Small intestine (tissue), 16 donors: ENCODE measurements at places on chromosomes 12 and 14.

- no peak for DNase-seq
These were observed 48.9 kb upstream of the C14orf180 start for GRCh38 chr14:104530646-104531045.

DNA sequence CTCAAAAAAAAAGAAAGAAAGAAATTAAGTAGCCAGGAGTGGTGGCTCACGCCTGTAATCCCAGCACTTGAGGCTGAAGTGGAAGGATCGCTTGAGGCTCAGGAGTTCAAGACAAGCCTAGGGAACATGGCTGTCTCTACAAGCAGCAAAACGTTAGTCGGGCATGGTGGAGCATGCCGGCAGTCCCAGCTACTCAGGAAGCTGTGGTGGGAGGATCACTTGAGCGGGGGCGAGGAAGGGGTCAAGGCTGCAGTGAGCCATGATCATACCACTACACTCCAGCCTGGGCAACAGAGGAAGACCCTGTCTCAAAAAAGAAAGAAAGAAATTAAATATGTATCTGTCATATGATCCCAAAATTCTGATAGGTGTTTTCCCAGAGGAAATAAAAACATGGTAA is 5.3 kb downstream of the RAD52 start:
- no peak for DNase-seq

- DNase-seq = no peak
These were observed 34.7 kb downstream of the TBX5 start for GRCh38 chr12:114371250-114371649.

DNA sequence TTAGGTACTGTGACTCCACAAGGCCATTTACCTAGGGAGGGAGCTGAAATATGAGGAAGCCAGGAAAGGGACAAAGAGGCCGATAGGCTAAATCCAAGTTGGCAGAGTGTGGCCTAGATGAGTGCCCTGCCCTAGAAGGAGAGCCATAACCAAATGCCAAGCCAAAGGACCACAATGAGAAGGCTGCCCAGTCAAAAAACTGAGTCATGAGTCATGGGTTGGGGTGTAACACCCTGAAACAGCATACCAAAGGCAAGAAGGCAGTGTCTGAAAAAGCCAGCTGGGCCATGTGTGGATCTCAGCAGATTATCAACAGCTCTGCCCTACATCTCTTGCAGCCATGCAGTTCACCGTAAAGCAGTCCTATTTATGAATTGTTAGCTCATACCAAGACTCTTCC is 171.7 kb downstream of the PHLDA1 start:
- DNase-seq = no peak

DNA sequence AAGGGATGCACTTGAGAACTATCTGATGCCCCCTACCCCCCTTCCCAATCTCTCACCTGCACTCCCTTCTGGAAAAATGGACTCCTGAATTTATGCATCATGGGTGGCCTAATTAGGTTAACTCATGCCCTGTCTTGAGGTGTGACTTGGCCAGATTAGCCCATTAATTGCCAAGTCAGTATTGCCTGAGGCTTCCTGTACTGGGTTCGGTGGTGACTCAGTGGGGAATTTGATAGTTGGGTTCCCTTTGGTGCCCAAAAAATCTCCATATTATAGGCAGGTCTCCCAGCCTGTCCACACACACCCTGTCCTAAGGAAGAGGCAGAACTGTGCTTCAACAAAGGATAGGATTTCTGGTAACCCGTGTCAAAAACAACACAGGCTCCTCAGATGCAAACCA is 146.1 kb downstream of the CHST11 start:
- DNase-seq = no peak

DNA sequence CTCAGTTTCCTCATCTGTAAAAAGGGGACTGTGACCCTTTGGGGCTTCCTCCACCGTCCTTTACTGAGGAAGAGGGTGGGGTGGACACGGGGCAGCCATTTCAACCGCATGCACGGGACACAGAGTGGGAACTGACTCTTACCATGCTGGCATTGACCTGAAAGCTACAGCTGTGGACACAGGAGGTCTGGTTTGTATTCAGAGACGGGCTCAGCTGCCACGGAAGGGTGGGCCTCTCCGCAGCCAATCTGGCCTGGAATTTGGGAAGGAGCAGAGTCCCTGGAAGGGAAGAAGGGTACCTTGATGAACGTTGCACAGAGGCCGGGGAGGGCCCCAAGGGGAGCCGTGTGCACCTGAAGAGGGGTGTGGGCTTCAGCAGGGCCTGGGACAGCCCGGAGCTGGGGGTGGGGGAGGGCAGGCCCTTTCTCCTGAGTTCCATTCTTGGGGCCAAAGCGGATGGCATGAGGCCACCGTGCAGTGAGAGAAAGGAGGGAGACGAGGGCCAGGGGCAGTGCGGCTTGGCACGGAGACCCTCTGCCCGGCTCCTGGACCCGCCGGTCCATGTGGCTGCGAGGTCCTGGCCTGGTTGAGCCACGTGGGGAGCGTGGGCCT is 14.5 kb downstream of the TNFAIP2 start:
- DNase-seq = no peak

GRCh38 chr12:69464428-69464827 is 5.8 kb upstream of the FRS2 start:
- DNase-seq = no peak

DNA sequence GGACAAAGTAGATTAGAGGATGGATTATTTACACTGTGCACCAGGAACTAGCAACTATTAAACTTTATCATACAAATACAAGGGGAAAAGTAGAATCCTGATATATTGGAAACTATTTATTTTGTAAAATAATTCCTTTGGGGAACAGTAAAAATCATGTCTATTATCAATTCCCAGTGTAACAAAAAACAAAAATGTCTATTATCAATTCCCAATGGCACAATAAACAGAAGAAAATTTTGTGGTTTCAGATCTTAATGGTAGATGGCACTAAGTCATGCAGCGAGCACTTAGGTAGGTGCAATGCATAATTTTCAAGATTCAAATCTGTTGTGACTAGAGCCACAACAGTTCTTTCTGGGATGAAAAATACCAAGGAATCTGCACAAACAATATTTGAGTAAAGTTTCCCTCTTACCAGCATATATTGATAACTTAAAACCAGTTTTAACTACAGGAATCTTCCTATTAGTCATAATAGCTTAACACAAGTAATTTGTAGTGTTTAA is 13.7 kb downstream of the CFL2 start:
- DNase-seq = no peak

DNA sequence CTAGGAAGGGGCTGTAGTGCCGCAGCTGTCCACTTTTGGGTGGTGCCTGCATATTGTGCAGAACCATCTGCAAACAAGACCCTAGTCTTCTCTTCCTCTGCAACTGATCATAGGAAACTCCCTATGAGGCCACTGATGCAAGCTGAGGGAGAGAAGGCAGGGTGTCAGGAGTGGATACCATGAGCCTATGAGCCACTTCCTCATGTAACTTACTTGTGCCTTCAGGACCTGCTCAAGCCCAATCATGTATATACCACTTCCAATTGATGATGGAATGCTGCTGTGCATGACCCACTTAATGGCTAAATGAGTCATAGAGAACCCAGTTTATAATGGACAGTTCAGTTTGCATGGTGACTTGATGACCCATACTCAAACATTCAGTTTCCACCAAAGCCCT is 107.9 kb downstream of the ALG10B start:
- no peak for DNase-seq

DNA sequence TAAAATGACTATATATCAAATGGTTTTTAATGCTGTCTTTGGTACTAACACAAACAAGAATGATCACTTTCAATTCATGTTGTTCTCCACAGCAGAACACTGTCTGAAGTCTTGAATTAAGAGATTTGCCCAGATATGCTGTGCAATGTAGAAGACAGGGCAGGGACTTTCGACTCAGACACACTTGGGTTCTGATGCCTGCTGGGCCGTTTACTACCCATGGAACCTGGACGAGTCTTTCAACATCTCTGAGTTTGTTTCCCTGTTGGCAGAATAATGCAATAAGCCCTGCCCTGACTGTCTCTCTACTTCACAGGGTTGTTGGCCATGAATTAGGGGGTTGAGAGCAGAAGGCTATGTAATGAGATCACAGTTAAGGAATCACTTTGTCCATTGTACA is 162.6 kb upstream of the TMPO start:
- DNase-seq = no peak

DNA sequence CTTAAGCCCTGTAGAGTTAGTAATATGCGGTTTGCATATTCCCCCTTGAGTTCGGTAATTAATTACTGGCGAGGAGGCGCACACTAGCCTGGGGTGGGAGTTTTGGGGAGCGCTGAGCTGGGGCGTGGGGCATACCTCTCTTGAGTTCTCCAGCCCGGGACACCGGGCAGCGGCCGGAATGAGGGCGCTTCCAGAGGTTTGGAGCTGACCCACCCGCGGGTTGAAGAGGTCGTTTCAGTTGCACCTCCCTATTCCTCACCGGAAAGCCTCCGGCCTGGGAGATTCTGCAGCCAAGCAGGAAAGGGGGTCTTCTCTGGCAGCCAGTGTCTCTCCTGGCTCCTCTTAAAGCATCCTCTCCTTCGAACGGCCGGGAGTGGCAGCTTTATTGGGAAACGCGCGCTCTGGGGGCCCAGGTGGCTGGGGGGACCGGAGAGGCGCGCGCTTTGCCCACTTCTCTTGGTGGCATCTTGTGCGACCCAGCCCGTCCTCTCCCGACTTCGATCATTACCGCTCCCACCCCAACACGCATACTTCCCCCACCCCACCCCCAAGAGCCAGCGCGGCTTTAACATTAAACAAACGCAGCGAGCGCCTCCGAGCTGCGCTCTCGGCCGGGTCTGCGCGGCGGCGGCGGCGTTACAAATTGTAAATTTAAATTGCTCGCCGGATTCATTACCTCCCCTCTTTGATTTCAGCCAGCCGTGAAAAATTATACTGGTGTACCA is 3.9 kb upstream of the LHX5 start:
- no peak for DNase-seq

GRCh38 chr12:26334621-26335124 is 139.3 kb downstream of the SSPN start:
- no peak for DNase-seq

DNA sequence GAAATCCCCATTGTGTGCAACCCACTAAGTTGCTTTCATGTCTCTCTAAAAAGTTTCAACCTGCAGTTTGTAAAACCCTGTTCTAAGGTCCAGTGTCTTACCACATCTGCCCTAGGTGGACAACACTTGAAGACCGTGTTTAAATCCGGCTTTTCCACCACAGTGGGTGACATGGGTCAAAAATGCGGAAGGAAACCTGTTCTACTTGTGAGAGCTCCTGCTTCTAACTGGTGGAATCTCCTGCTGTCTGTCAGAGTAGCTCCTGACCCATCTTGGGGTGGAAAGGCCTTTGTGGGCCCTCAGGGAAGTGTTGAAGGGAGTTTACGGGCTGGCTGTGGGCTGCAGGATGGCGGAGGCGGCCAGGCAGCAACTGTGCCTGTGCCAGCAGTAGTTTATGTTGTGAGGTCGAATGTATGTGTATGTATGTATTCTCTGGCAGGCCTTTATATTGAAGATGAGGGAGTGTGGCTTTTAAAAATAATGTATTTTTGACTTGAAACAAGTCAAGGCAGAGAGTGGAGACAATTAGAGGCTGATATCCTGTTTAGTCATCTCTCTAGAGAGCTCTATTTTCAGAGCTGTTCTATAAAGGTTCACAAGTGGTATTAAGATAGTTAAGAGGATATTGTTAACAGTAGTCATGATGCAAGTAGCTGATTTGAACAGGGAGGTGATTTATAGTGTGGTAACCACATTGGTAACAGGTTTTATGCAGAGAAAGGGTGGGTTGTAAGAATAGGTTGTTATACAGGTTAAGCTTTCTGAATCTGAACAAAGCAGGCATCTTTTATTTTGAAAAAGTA is 67.0 kb downstream of the PRKCH start:
- peak; percentile 18 for DNase-seq

GRCh38 chr14:105069871-105070759 is 4.9 kb upstream of the GPR132 start:
- no peak for DNase-seq

DNA sequence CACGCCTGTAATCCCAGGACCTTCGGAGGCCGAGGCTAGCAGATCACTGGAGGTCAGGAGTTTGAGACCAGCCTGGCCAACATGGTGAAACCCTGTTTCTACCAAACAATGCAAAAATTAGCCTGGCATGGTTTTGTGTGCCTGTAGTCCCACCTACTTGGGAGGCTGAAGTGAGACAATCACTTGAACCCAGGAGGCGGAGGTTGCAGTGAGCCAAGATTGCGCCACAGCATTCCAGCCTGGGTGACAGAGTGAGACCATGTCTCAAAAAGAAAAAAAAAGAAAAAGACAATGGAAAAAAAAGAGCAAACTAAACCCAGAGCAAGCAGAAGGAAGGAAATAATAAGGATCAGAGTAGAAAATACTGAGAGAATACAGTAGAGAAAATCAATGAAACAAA is 5.4 kb downstream of the CHURC1 start:
- no peak for DNase-seq

- no peak for DNase-seq
These were observed 454.9 kb downstream of the ATP23 start for GRCh38 chr12:58396239-58396638.

GRCh38 chr12:66002812-66003211 is 127.7 kb downstream of the LLPH start:
- no peak for DNase-seq

DNA sequence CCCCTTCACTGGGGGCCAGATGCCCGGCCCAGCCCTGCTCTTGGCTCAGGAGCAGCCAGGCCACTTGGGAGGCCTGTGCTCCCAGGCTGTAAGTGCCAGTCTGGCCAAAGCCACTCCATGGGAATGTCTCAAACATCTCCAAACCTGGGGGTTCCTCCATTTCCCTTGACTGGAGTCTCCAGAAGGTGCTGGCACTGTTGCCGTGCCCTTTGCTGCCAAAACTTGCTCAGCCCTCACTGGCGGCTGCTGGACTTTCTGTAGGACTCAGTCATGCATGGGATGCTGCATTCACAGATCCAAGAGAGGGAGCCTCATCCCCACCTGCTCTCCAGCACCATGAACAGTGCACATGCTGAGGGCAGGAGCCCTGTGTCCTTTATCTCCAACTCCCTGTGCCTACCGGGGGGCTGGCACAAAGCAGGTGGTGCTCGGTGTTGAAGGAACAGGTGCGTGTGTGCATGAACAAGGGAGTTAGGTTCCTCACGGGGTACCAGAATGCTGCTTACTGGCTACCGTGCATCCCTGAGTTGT is 9.6 kb upstream of the OTUB2 start:
- no peak for DNase-seq
